ENCODE measurements at places on chromosomes 4 and X.

- DNase-seq: peak; percentile 33
Measured at GRCh38 chr4:180057891-180058671, 2185.1 kb upstream of the TENM3 start.

- DNase-seq: no peak
Measured at GRCh38 chr4:23237771-23238170, 545.0 kb downstream of the GBA3 start.

DNA sequence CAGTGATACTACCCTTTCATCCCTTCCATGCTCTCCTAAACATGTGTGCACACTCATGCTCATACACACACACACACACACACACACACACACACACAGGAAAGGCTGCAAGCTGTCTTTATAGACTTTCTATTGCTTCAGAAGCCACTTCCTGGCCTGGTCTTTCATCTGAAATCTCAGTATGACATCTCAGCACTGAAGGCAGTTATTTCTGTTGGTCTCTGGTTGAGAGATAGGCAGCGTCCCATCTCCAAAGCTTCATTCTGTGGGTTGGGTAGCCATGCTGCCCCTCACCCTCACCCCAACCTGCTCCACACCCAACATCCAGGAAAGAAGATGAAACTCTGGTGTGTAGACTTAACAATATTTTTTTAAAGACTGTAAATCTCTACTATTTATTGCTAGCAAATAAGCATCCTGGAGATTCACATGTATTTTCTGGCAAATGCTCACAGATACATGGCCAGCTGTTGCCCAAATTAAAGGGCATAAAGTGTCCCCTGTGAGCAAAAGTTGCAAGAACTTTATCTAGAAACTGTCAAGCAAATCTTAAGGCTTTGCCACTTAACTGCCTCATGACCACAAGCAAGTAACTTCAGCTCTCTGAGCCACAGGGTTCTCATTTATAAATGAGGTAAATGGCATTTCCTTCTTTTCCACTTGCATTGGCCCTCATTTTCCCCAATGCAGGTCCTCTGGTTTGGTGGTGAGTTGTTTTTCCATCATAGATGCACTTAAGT is 189.8 kb upstream of the AFF2 start:
- DNase-seq: no peak

- DNase-seq: no peak
Measured at GRCh38 chr4:154719087-154719486, 24.7 kb upstream of the LRAT start.

GRCh38 chr4:99938243-99938753 is 8.1 kb downstream of the DNAJB14 start:
- no peak for DNase-seq

DNA sequence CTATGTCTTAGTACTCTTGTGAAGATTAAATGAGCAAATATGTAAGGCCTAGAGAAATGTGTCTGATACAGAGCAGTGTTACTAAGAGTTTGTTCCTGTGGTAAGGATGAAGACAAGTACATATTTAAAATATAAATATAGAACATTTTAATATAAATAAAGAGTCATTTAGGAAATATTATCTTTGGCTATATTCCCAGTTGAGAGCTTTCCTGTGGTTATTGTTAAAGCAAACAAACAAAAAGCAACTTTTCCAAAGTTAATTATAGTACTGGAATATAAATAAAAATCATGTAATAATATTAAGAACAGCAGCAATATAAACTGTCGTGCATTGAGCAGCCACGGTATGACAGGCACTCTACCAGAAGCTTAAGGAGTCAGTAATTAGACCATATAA is 472.5 kb downstream of the INPP4B start:
- no peak for DNase-seq

- no peak for DNase-seq
Measured at GRCh38 chr4:150308824-150309472, 230.7 kb downstream of the DCLK2 start.

- no peak for DNase-seq
Measured at GRCh38 chr4:11081006-11081405, 347.7 kb downstream of the HS3ST1 start.

- no peak for DNase-seq
Measured at GRCh38 chr4:182640932-182641331, 276.3 kb downstream of the DCTD start.

GRCh38 chrX:146224442-146224841 is 406.8 kb downstream of the SLITRK2 start:
- no peak for DNase-seq

GRCh38 chr4:97142410-97142809 is 1000.9 kb downstream of the STPG2 start:
- no peak for DNase-seq

- DNase-seq: no peak
Measured at GRCh38 chrX:84259868-84260267, 71.9 kb upstream of the RPS6KA6 start.

- no peak for DNase-seq
Measured at GRCh38 chrX:47674776-47675175, 15.8 kb upstream of the UXT start.

DNA sequence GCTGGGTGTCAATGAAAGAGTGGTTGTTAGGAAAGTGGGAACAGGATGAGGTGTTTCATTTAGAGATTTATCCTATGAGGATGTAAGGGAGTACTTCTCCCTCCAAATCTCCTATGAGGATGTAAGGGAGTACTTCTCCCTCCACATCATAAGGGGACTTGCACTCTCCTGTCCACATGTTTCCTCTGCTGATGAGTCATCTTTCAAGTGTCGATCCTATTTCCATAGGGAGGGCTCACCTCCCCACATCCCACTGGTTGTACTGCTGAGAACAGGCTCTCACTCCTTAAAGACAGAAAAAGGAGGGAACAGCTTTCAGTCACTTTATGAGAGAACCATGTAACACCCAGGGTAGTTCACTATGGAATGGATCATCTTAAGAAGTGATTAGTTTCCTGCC is 65.0 kb downstream of the INPP4B start:
- DNase-seq: no peak

DNA sequence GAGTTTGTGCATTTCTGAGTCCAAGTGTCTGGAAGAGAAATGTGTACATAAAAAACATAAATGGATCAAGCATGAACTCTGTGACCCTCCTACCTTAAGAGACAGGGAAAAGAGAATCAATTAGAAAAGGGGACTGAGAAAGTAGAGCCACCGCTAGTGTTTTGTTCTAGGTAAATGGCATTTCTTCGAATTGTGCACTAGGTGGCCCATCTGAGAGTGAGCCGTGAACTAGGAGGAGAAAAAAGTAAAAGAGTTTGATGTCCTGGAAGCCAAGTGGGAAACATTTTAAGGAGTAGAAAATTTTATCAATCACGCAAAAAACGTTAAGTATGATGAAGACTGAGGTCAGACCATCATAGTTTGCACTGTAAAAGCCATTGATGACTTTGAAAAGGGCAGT is 55.1 kb downstream of the NAF1 start:
- DNase-seq: no peak

DNA sequence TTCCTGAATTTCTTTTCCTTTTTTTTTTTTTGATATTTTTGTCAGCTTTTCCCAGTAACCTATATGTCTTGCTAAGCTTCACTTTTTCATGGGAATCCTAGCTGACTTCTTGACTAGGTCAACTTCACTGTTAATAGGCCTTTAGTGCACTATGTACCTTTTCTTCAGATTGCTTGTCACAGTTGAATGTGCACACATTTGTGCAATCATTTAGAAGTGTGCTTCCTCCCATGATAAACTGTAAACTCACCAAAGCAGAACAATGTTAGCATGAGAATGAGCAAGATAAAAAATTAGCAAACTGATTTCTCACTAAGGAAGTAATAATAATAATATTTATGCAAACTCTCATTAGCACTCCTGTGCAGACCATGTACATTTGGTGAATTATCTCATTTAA is 173.2 kb downstream of the PABPC4L start:
- DNase-seq: no peak

DNA sequence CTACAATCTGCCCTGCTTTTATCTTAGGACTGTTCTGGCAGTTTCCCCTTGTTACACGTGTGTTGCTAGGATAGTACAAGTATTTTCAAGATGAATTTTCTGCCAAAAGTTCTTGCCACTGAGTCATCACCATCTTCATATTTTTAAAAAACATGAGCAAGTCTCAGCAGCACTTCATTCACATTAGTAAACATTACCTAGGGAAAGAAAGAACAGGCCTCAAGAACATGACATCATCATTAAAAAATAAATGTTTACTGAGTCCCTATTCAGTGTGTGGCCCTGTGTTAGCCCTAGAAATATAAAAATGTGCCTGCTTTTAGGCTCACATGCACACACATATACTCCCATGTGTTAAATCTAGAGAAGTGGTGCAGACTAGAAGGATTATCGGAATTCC is 18.7 kb upstream of the GPC3 start:
- no peak for DNase-seq

DNA sequence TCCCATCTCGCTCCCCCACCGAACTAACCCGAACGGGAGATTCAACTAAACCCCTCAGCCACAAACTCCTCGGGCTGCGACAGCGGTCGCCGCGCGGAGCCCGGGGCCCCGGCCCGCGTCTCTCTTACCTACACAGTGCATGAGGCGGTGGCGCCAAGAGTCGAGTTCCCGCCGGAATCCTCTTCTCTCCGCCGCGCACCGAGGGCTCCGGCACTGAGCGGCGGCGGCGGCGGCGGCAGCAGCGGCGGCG is 160 bp downstream of the LCORL start:
- no peak for DNase-seq

DNA sequence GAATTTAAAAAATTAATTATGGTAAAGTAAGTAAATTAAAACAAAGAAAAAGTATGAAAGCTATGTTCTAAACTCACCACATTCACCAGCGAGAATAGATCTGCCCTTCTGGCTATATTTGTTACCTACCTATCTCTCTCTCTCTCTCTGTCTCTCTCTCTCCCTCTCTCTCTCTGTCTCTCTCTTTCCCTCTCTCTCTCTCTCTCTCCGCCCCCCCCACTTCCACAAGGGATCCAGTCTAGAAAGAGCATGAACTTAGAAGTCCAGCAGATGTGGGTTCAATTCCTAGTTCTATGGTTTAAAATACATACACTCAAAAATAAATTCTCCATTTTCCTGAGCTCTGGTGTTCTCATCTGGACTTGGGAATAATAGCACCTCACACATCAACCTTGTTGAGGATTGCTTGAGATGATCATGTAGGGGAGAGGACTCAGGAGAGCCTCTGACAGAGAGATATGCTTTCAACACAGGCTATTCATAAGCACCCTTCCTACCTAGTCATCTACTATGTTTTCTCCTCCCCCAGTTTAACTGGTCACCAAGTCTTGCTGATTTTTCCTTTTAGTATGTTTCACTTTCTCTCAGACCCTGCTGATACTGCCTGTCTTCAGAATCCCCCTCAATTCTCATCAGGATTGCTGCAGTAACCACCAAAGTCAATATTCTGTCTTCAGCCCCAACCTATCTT is 64.7 kb downstream of the SLC7A11 start:
- no peak for DNase-seq

DNA sequence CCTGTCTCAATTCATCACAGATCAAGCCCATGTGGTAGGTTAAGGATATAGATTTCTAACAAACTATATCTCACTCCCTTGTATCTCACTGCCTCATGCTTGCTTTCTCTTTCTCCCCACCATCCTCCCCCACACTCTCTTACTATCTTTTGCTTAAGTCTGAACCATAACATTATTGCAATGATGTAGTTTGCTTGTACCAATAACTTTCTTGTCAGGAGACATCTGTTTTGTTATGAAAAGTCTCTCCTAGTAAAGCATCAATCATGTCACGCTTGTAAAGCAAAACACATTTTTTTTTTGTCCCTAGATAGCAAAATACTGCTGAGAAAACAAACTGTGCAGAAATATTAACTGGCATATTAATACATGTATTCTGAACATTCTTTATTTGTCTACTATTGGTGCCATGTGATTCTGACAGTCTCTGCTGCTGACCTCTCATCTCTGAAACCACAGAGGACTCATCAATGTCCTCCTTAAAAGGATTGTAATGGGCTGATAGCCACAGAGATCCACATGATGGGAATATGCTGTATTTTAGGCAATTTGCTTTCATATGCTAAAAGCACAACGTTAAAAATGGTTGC is 217.5 kb downstream of the VEGFC start:
- DNase-seq: no peak

GRCh38 chr4:53505947-53506346 is 85.3 kb downstream of the LNX1 start:
- no peak for DNase-seq

GRCh38 chr4:140249351-140249750 is 95.4 kb upstream of the MAML3 start:
- no peak for DNase-seq

DNA sequence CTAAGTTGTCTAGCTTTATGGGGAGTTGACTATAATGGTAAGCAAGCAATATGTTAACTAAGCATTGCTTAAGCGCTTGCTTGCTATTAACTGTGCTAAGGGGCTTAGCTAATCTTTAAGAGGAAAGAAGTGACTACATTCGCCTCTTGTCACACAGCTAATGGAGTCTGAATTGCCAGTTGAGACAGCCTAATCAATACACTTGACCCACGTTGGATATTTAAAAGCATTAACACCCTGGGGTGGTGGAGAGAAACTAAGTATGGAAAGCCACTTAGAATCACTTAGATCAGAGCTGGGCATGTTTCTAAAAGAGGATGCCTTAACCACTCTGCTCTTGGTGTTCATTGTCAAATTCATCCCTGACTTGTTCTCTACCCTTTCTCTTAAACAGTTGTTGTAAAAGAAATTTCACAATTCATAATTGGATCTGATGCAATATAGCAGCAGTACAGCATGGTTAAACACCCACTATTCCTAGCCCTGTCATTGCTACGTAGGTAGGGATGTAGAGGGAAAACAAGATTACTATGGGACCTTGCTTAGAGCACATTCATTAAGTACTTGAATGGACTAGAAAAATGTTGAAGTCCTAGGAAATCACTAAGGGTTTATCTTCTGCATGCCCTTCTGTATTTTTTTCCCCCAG is 3.5 kb downstream of the ZAR1 start:
- no peak for DNase-seq

- DNase-seq: no peak
Measured at GRCh38 chr4:3769642-3770184, 3.5 kb downstream of the ADRA2C start.

- DNase-seq: no peak
Measured at GRCh38 chr4:182863501-182863900, 53.7 kb downstream of the DCTD start.

- no peak for DNase-seq
Measured at GRCh38 chr4:44661940-44662622, 10.7 kb upstream of the YIPF7 start.

DNA sequence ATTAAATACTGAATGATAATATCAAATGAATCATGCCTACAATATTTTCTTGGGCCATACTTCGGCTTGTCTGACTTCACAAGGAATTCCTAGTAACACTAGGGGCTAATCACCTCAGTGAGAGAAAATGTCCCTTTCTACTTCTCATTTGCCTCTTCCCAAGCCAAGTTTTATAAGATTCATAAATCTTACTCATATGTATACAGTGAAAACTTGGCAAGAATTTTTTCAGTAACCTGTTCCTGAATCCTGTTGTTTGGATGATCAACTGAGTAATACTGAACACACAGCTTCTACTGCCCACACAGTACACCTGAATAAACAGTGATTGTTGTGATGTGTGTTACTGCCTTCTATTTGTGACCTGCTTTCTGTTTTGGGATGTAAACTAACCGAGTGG is 16.5 kb downstream of the TMPRSS11E start:
- DNase-seq: no peak

Data from left hindlimb (tissue), 1 donor.